ENCODE measurements at places on chromosomes 12 and 14.
A peak's percentile ranks its signal among the peaks of the same experiment; 100 is the strongest.

GRCh38 chr12:102527171-102527720 is 46.9 kb upstream of the IGF1 start:
- no peak for DNase-seq

DNA sequence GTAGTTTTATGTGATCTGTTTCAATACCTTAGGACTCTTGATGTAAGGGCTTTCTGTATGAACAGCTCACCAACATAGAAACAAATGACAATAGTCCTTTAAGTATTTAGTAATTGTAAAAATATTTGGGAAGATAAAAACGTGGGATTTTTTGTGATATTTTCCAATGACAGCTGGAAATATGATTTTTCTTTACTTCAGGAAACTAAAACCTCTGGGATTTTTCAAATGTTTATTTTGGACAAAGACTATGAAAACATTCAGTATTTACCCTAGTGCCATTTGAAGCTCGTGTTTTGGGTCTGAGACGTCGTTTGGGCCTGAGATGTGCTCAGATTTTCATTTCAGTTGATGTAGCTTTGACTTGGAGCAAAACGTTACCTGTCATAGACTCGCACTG is 240.0 kb downstream of the BMP4 start:
- DNase-seq, result no peak

DNA sequence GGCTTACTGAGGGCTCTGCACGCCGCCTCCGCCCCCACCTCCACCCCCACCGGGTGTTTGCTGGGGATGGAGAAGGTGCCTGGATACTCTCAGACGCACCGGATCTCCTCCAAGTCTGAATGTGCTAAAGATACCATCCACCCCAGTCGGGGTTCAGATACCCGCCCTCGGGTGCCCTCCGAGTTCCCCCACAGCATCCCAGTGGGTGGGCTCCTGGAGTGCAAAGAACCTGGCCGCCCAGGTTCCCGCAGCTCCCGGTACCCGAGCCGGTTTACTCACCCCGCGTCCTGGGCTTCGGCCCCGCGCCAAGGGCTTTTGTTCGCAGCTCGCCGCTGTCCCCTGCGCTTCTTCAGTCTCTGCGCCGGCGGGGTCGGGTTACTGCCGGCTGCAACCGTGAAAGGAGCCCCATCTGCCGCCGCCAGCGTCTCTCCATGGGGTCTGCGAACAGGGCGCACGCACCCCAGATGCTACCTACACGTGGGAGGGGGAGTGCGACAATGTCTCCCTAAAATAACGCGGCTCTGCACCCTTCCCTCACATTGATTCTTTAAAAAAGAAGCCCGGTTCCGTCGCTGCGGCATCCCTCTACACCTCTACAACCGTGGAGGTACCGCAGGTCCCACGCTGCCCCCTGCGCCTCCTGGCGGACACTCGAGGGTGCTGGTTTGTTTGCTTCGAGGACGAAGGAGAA is at the start of gene CCDC177:
CCDC177 (minus strand) TSS at position 609 of the 691 bp plus-strand sequence. CDS start 1,249 bp downstream, outside the sequence.
- DNase-seq, result peak; percentile 33

GRCh38 chr12:50089730-50090129 is 4.6 kb downstream of the SMARCD1 start:
- DNase-seq, result no peak

DNA sequence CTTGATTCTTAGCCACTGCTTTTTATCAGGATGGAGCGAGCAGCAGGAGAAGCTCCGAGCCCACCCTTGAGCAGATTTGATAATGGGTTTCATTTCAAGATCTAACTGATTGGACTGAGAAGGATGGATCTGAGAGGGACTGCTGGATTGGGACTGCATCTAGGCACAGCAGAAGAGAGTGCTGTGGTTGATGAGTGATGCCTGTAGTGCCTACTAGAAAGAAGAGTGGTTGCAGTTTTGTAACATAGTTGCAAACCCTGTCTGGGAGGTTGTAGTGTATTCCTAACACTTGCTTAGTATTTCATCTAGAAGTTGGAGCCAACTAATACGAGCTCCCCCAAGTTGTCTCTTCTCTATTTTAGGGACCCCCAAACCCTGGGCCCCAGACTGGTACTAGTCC is 88.7 kb downstream of the ASCL1 start:
- DNase-seq, result no peak

- no peak for DNase-seq
Observed at GRCh38 chr12:9864913-9865675, 4.1 kb downstream of the CLEC2B start.

DNA sequence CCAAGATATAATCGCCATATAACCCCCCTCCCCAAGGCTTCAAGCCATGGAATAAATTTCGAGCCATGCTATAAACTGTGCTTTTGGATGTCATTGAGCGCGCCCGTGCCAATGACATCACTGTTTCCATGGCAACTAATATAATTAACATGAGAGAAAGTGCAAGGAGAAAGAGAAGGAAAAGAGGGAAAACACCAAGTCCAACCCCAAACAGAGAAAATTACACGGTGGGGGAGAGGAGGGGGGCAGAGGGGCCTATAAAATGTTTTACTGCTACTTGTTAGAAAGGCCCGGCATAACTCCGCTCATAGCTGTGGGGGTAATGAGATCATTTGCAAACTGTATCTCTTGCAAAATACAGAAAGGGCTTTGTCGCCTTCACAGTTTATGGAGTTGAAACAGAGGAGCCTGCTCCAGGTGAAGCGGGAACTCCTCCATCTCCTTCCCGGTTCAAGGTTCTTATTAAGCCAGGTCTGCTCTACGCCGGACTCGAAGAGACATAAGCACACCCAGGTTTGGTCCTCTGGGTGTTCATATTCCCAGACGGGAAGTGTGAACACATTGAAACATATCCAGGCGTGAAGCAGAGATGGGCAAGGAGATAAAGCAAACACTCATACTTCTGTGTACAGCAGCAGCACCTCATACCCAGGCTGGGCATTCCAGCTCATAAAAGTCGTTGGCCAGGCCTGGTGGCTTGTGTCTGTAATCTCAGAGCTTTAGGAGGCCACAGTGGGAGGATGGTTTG is 99.1 kb upstream of the MAP1LC3B2 start:
- no peak for DNase-seq

DNA sequence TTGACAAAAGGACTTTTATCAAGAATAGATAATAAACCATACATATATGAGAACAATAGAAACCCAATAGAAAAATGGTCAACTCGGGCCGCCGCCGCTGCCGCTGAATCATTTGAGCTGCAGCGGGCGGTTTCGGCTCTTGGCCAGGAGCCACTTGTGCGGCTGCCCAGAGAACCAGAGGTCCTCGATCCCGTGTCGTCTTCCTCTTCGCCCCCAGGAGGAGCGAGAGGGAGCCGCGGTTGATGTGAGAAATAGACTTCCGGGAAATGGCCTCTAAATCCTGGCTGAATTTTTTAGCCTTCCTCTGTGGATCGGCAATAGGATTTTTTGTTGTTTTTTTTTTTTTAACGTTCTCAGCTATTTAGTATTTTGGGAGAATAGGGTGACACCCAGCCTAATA is 44.8 kb downstream of the CPSF6 start:
- DNase-seq, result peak; percentile 55

DNA sequence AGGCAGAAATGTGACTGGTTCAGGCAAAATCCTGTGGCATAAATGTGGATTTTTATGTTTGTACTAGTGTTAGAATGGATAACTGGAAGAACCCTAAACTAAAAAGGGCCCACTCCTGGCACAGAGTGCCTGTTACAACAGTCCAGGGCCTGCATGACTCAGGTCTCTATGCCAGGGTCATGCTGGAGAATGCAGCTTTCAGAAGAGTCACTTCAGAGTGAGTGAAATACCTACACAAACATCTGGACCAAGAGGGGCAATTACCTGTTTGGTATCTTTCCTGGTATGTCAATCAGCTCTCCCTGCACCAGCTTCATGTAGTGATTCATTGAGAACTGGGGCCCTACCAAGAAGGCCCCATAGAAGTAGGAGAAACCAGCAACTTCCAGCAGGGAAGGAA is 10.0 kb downstream of the EMG1 start:
- DNase-seq, result no peak

All from hematopoietic multipotent progenitor cell treated with erythropoietin and hydrocortisone succinate and interleukin-3 and kit ligand, for 15 days (in vitro differentiated cells).